ENCODE measurements at places on chromosomes 11 and 22.

GRCh38 chr11:16806791-16807190 is 68.3 kb downstream of the C11orf58 start:
- no peak for DNase-seq

DNA sequence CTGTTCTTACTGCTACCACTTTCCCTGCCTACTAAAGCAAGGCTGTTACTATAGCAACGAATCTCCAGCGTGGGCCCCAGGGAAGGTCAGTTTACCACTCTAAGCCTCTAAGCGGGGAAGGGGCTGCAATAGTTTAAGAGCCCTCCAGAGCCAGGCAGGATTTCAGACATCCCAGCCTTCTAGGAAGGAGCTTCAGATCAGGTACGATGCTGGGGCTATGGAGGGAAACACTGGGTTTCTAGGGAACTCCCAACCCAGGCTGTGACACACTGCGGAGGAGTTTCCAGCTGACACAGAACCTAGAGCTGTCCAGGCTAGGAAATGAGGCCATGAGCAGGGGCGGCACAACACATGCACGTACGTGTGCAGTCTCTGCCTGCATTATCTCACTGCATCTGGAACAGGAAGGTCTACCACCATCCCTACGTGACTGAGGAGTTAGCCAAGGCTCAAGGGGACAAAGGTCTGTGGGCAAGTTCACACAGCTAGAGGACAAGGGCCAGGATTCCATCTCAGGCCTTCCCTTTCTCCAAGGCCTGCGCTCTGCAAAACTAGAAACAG is 20.4 kb downstream of the HPS4 start:
- DNase-seq = no peak

- no peak for DNase-seq
These were observed 23.2 kb downstream of the KMT5B start for GRCh38 chr11:68189888-68190287.

DNA sequence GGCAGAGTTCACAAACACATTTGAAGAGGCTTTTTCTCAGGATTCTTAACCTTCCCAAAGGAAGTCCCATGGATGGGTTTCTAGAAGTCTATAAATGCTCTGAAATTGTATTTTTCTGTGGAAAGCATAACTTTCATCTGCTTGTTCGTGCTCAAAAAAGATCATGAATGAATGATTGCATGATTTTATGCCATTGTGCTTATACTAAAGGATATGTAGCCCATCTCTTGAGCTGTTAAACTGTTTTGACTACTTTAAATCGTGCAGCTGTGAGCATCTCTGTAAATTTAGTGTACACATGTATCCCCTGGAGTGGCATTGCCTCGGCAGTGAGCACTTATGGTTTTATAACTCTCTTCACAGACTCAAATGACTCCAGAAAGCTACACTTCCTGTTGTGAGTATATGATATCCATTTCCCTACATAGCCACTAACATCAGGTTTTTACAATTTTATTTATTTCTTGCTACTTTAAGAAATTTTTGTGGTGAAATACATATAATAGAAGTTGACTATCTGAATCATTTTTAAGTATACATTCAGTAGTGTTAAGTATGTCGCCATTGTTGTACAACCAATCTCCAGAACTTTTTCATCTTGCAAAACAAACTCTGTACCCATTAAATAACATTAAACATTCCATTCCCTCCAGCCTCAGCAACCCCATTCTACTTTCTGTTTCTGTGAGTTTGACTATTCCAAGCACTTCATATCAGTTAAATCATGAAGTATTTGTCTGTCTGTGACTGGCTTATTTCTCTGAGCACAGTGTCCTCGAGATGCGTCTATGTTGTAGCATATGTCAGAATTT is 8.0 kb downstream of the NEAT1 start:
- peak; percentile 46 for DNase-seq

GRCh38 chr11:13029872-13030271 is 20.8 kb downstream of the RASSF10 start:
- no peak for DNase-seq

DNA sequence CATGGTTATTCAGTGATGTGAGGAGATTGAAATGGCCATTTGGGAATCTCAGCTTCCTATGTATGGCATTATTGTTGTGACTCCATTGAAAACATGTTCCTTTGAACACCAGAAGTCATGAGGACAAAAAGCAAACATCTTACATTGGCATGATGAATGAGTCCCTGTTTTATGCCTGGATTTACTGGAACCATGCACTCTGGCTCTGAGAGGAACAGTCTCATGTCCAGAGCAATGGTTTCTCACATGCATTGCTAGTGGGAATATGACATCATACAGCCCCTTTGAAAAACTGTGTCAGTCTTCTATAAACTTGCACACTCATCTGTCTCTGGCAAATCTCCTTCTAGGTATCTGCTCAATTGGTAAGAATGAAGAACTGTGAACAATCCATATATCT is 3.4 kb upstream of the KDM4F start:
- DNase-seq = no peak

- no peak for DNase-seq
These were observed 4.1 kb upstream of the NNMT start for GRCh38 chr11:114291842-114292680.

- DNase-seq = no peak
These were observed 8.1 kb downstream of the MADD start for GRCh38 chr11:47278058-47278457.

DNA sequence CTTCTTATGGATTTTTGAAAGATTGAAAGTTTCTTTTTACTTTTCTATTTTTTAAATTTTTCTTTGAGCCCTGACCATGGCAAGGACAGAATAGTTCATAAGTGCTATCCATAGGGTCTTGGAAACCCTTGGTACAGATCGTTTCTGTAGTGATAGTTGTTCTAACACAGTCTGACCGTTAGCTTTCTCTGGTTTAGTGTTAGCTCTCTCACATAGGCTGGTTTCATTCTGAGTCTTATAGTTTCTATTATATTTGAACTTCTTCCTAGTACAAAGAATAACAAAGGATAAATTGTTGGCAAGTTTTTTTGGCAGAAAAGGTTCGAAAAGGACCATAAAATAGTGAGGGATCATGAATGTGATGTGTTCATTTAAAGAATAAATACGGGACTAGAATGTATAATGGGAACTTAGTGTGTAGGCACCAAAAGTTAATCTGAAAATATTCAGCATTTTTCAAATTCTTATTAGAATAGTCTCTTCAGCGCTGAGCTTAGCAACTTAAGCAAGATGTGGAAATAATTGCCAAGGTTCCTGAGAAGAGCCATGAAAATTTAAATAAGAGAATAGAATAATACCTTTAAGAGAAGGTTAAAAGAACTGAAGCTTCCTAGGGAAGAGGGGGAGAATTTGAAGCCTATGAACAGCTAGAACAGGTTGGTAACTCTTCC is 24.1 kb downstream of the FDX1 start:
- DNase-seq = no peak

GRCh38 chr11:5546457-5546856 is 1.9 kb downstream of the OR52H1 start:
- DNase-seq = no peak

GRCh38 chr11:10856689-10857458 is 979 bp downstream of the ZBED5 start:
- no peak for DNase-seq

- no peak for DNase-seq
These were observed 89.1 kb upstream of the NNMT start for GRCh38 chr11:114207096-114207495.

- DNase-seq = no peak
These were observed 26.4 kb downstream of the PDE3B start for GRCh38 chr11:14669958-14670357.

GRCh38 chr11:132921597-132921996 is 610.7 kb downstream of the OPCML start:
- no peak for DNase-seq

- DNase-seq = no peak
These were observed 176.2 kb downstream of the BUD13 start for GRCh38 chr11:116596346-116597260.

DNA sequence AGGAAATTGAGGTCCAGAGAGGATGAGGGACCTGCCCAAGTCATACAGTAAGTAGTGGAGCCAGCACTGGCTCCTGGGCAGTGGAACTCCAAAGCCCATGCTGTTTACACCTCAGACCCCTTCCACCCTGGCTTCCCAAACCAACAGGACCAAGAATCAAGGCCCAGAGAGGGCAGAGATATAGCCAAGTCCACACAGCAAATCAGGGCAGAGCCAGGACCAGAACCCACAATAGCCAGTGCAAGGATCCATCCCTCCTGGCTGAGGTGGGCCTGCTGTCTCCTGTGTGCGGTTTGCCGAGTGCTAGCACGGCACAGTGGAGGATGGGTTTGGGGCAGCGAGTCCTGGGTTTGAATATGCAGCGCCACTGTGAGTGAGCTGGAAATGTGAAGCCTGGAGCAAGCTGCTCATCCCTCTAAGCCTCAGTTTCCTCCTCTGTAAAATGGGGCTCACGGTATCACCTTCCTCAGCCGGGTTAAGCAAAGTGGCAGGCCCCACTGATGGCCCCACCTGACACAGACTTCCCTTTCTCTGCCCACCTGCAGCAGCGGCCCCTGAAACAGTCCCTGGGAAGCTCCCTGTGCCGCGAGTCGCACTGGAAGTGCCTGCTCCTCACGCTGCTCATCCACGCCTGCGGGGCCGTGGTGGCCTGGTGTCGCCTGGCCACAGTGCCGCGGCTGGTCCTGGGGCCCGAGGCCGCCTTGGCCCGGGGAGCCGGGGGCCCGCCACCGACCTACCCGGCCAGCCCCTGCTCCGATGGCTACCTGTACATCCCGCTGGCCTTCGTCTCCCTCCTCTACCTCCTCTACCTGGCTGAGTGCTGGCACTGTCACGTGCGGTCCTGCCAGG is 2.3 kb downstream of the TMEM151A start:
- no peak for DNase-seq

- no peak for DNase-seq
These were observed 9.5 kb upstream of the MICAL2 start for GRCh38 chr11:12100841-12101242.

Data from CD4-positive, alpha-beta T cell treated with Interleukin-6 for 4 hours (primary cell).